ENCODE measurements at places on chromosomes 4 and X. TPM values are rescaled to one million over a fixed set of nuclear protein-coding genes. Genes with fewer than 3 reads are reported as not detected.
A peak's percentile ranks its signal among the peaks of the same experiment; 100 is the strongest.

DNA sequence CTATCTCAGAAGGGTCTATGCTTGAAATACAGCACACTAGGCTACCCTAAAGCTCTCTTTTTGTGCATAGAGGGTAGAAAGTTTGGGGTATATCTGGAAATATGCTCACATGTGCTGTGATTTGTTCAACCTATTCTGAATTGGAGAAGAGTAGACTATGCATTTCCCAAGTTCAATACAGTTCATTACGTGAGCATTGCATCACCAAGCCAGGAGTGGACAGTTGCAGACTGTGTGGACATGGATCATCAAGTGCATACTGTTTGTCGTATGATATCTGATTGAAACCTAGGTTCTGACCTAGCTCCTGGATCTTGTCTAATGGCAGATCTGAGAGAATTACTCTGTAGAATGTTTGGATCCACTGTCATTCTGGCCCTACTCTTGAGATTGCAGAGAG lies 161.1 kb downstream of the FRAS1 start:
- no peak for DNase-seq

DNA sequence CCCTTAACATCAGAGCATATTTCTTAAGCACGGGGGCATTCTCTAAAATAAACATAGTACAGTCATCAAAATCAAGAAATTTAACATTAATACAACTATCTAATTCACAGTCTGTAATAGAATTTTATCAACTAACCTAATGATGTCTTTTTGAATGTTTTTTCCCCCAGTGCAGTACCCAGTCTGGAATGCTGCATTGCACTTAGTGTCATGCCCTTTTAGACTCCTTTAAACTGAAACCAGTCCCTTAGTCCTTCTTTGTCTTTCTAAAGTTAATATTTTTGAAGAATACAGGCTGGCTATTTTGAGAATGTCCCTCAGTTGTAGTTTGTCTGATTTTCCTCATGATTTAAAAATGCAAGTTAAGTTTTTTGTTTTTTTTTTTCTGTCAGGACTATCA lies 9.5 kb downstream of the ENPEP start:
- no peak for DNase-seq

DNA sequence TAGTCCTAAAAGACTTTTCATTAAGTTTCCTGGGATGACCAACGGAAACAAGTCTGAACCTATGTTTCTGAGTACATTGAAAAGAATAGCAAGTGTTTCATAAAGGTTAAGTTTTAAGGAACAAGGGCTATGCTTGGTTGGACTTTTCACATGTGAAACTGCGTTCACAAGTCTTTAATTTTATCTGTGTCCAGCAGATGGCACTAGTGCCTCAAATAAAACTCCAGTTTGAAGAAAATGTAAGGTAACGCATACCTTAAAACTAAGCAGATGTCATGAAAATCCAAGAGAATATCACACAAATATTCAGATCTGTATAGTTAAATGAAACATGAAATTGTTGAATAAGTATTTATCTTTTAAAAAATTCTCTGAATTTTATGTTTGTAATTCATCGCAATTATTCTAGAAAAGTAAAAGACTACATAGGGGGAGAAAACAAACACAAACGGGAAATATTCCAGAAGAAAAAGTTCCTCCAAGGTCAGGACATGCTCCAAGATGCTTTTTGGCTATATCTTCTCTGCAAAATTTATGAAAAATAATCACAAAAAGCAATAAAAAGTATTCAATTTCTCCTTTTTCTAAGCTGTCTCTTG lies 89.6 kb upstream of the MAD2L1 start:
- DNase-seq, result peak; percentile 3

GRCh38 chr4:93633721-93634120 lies 194.8 kb upstream of the ATOH1 start:
- DNase-seq, result no peak

GRCh38 chr4:13750594-13750993 lies 123.1 kb upstream of the BOD1L1 start:
- no peak for DNase-seq

- DNase-seq, result no peak
These were observed 42.0 kb downstream of the MFAP3L start for GRCh38 chr4:169984173-169984572.

- no peak for DNase-seq
These were observed 989.7 kb downstream of the CCSER1 start for GRCh38 chr4:91116861-91117260.

GRCh38 chr4:24795666-24796381 lies 451 bp downstream of the SOD3 start:
- no peak for DNase-seq

DNA sequence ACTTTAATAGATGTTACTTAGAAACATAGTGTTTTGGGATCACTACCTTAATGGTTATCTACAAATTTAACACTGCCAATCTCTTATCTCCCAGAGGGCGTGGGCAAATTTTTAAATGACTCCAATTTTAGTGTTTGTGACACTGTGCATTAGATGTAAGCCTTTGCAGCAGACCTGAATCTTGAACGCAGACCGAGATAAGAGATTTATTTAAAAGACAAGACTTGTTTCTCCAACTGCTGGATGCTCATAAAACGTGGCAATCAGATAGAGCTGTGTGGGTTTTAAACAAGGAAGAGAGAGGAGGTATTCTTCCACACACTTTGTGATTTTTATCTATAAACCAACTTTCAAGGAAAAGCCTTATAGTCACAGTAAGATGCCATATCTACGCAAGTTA lies 252.5 kb upstream of the NR3C2 start:
- DNase-seq, result no peak

DNA sequence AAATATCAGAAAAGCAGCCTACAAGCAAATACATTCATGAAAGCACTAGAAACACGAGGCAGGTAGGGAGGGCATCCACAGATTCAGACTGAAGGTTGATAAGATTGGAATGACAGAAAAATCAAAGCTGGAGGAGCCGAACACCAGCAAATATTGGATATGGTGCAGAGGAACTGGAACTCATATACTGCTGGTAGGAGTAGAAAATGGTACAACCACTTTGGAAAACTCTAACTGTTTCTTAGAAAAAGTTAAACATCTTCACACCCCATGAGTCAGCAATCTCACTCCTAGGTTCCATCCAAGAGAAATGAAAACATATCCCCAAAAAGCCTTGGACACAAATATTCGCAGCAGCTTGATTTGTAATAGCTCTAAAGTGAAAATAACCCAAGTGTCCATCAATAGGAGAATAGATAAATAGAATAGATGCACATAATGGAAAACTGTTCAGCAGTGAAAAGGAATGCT lies 27.1 kb downstream of the CD99L2 start:
- DNase-seq, result no peak

DNA sequence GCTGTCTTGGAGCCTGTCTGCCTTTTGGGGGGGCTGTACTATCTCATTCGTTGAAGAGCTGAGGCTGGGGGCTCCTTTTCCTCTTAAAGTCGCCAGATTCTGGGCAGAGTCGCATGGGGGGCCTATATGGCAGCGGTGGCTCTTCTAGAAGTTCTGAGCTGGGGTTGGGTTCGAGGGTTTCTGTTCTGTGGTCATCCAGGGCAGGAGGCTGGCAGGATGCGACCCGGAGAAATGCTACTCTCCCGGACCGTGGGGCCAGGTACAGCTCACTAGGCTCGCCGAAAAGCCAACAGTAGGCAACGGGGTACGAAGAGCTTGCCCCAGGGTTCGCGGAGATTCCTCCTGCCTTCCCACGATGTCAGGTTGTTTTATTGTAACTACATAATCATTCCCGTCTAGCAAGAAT lies 1.9 kb upstream of the CITED1 start:
- DNase-seq, result no peak

DNA sequence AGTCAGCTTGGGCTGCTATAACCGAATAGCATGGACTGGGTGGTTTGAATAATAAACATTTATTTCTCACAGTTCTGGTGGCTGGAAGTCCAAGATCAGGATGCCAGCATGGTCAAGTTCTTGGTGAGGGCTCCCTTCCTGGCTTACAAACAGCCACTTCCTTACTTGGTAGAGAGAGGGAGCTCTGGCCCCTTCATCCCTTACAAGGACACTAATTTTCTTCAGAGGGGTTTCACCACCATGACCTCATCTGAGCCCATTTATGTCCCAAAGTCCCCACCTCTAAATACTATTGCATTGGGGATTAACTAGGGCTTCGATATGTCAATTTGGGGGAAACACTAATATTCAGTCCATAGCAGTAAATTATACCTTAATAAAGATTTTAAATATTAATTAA lies 61.8 kb downstream of the CLNK start:
- peak; percentile 2 for DNase-seq

Gene RGS12
- 9.6 TPM for polyA plus RNA-seq

Gene NDST3
- polyA plus RNA-seq, result not detected

Gene CTBP1
- polyA plus RNA-seq, result 94.1 TPM

Gene ELK1
- polyA plus RNA-seq, result 20.6 TPM

Gene USP17L20
- not detected for polyA plus RNA-seq

Gene DCAF4L1
- 0.20 TPM for polyA plus RNA-seq

Gene SSX3
- polyA plus RNA-seq, result not detected

All from A549 (cell line).